ENCODE measurements at places on chromosomes 5 and 9.
A peak's percentile ranks its signal among the peaks of the same experiment; 100 is the strongest.

DNA sequence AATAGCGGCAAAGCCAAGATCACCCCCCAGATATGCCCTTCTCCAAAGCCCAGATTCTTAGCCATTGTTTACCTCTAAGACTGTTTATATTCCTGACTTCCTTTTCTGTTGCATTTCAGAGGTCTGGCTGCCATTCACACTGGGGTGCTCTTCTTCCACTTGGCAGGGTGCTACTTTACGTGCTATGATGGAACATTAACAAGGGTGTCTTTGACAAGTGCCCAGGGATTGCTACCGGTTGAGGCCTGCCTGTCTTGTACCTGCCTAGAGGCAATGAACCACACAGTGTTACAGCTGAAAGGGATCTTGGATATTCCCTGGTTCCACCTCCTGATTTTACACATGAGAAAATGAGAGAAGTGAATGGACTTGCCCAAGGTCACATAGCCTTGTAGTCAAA is 352.1 kb upstream of the KIF2A start:
- DNase-seq, result no peak

DNA sequence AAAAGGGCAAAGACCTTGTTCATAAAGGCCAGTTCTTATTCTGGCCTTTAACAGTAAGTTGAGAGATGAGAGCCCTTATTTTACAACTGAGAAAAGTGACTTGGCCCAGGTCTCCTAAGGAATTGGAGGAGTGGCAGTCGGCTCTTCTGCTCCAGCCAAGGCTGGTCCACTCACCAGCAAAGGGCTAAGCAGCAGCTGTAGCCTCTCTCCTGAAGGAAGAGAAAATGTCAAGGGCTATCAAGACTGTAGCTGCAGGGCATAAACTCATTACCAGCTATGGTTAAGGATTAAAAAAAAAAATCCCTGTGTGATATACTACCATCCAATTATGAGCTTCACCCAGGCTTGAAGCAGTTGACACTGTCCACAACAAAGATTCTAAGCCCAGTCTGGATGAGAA is 138.6 kb upstream of the RAD23B start:
- no peak for DNase-seq

GRCh38 chr5:143738417-143739401 is 73.3 kb upstream of the HMHB1 start:
- DNase-seq, result no peak

- no peak for DNase-seq
Measured at GRCh38 chr9:5793812-5794211, 39.1 kb downstream of the ERMP1 start.

GRCh38 chr9:93259490-93260262 is 75.7 kb downstream of the WNK2 start:
- DNase-seq, result no peak

GRCh38 chr5:104611135-104611767 is 1048.7 kb upstream of the NUDT12 start:
- no peak for DNase-seq

DNA sequence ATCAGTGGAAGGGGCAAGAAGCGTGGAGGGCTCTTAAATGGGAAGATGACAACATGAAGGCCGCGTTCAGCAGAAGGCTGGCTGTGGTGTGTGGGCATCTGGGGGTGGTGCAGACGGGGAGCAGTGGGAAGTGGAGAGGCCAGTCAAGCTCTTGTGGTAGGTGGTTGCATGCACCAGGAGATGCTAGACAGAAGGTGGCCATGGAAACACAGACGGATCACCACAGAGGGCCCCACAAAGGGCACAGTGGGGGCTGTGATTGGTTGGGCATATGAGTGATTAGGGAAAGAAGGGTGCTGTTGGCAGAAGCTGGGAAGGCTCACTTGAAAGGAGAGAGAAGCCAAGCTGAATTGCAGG is 14.7 kb downstream of the MTMR12 start:
- no peak for DNase-seq

DNA sequence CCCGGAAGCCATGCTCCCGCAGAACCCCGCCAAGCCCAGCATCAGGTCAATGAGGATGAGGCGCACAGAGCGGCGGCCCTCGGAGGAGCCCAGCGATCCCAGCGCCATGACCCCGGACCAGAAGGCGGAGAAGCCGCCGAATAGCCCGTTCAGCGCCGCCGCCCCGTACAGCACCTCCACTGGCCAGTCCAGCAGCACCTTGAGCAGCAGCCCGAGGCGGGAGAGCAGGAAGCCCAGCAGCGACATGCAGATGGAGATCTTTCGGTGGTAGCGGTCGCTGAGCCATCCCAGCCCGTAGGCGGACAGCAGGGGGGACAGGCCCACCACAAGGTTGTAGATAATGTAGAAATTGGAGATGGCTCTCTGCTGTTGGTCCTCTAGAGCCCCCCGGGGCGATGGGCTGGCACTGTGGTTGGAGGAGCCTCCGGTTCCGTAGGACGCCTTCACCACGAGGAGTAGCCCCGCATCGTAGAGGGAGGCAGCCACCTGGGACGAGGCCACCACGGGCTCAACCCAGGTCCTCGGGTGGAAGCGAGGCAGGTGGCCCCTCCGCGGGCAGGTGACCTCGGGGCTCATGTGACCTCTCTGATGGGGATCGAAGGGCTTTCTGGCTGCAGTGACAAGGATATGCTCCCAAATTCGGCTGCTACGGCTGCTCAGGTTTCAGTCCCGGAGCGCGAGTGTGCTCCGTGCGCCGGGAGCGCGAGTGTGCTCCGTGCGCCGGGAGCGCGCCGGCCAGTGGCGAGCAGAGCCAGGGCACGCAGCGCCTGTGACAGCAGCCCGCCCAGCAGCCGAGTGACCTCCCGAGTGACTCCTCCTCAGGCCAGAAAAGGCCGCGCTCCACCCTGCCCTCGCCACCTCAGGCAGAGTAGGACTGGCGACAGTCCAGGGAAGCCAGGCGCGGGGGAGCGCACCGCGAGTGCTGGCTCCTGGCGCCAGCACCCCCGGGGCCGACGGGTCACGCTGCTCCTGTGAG is at the start of gene SLC46A2:
SLC46A2 (minus strand) TSS at position 771 of the 976 bp plus-strand sequence; CDS start at position 576, 195 bp downstream.
- no peak for DNase-seq

GRCh38 chr5:90293931-90294330 is 115.6 kb downstream of the CETN3 start:
- no peak for DNase-seq

GRCh38 chr5:121430538-121430937 is 421.1 kb upstream of the FTMT start:
- peak; percentile 2 for DNase-seq

DNA sequence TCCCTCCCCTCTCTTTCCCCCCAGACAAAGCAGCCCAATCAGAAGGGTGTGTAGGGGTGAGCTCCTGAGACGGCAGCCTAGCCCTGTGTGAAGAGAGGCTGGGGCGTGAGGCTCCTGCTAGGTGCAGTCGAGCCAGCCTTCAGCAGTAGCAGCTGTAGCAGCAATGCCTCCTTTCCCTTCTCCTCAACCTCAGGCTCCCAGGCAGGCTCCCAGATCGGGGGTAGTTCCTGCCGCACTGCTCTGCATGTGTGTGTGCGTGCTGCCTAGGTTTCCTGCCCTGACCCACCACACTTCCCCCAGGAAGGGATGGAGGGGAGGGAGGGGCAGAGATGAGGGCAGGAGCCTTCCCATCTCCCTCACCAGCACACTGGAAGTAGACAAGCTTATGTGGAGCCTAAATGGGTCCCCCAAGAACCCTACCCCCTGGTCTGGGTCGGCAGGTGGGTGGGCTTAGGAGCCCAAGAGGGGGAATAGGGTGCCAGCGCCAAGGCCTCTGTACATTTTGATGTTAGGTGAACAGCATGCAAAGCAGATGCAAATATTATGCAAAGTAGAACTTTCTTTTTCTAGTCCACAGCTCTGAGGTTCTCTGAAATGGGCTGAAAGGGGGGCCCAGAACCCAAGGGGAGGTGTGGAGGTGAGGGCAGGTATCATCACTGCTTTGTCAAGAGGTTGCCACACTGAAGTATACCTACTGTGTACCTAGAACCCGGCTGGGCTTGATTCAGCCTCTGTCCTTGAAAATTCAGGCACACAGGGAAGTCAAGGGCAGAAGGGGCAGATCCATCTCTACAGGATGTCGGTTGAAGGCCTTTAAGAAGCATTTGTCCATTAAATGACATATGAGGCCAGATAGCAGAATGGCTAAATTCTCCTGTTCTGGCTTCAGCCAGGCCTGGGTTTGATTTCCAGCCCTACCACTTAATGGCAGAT is 57.8 kb downstream of the CXXC5 start:
- DNase-seq, result no peak

DNA sequence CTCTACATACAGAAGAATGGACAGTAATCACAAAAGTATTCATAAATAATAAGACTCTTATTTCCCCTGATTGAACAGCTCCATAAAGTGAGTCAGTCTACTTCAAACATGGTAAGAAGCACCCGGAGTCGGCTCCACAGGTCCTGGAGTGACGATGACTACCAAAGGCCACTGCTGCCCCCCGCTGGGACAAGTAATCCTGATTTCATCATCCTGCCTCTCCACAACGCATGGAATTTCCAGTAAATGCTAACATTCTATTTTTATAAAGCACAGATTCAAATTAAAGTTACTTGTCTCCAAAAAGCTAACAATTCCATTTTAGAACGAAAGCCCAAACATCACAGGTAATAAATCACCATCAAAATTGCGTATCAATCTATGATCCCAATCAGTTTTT is 16.2 kb downstream of the ATPSCKMT start:
- DNase-seq, result no peak

DNA sequence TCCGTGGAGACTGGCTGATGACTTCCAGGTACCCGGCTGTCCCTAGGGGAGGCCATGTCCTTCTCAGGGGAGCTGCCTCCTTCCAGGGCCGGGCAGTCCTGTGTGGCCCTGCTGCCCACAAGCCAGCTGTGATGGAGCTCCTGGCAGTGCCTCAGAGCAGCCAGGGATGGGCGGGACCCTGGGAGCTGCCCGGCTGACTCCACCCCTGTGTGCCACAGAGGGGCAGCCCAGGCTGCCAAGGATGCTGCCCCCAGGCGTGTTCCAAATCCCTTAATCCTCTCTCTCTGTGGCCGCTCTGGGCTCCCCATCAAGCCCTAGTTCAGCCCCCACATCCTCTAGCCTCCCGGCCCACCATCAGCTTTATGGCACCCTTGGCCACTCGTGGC is 7.0 kb upstream of the SCGB3A1 start:
- DNase-seq, result no peak

DNA sequence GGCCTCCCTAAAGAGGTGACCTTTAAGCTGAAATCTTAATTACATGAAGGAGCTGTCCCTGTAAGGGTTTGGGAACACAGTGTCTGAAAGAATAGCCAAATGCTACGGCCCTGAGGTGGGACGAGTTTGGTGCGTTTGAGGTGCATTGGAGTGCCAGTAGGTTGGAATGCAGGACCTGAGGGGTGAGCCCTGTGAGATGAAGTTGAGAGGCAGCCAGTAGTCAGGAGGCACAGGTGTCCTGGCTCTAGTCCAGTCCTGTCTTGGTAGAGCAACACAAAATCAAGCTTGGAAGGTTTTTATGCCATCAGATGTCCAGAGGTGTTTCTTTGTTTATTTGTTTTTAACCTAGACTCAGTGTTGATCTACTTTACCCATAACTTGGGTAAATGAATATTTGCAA is 108.5 kb downstream of the ARHGAP26 start:
- no peak for DNase-seq

DNA sequence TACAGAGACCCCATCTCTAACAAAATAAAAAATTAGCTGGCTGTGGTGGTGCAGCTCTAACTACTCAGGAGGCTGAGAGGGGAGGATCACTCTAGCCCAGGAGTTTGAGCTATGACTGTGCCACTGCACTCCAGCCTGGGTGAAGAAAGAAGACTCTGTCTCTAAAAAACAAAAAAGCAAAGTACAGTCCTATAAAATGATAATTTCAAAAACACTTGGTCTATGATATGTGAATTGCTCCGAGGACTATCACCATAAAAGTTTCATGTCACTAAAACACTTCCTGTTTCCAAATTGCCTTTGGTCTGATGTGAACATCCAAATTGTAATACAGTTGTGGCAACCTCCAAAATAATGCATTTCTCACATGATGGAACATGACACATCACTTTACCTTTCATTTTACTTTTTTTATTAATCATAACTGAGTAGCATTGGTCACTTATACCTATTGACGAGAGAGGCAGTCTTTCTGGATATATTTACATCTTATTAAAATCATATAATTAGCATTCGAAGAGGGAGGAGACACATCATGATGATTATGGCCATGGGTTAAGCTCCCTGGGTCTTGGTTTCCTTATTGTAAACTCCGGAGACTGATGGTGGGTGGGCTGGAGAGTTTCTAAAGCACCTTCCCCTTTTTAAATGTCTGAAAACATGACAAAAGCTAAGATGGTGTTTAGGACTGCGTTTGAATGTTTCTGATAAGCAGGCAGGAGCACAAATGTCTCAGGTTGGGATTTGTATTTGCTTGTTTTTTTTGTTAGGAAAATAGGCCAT is 25.8 kb upstream of the CD180 start:
- no peak for DNase-seq

DNA sequence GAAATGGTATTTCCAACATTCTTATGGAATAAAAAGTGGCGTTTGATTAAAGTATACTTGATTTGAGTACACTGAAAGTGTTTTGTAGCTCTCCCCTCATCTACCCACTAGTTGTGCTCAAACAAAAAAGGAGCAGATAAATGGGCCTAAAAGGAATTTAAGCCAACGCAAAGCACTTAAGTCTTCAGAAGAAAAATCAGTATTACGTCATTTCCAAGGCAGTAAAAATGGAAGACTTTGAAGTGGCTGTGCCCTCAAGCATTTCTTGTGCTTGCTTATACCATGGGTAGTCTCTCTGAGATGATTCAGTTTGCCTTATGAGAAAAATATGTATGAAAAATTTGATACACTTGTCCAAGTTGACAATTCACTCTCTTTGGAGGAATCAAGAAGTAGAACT is 279.9 kb upstream of the CD180 start:
- no peak for DNase-seq

GRCh38 chr9:129525656-129526196 is 95.2 kb downstream of the C9orf50 start:
- DNase-seq, result no peak

DNA sequence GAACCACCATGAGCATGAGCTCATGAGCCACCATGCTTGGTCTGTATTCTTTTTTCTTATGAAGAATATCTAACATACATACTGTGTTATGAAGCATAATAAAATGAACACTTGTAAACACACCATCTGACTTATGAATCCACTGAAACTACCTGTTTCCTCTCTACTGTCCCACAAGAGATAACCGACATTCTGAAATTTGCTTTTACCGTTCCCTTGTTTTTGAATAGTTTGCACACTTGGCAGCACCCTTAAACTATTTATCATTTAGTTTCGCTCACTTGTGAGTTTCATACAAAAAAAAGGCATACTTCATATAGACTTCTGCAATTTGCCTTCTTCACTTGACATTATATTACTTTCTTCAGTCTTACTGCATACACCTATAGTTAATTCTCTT is 8.9 kb downstream of the LARS1 start:
- DNase-seq, result no peak

DNA sequence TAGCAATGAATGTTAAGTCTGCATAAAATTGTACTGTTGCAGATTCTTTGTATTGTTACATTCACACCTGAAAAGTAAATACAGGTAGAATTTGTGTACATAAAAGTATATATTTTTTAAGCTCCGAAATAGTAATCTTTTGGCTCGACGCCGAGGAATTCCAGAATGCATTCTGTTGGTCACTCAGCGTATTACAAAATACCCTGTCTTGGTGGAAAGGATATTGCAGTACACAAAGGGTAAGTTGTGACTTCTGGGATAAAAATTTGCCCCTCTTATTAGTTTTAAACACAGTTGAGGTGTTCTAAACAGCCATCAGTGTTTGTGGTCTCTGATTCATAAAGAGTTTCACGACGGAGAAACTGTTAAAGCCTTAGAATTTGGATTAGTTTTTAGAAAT is 257.6 kb downstream of the ARHGEF28 start:
- no peak for DNase-seq

Measured in NCI-H1105 (cell line).